ENCODE measurements at places on chromosomes 2 and 18. TPM values are rescaled to one million over a fixed set of nuclear protein-coding genes. Genes with fewer than 3 reads are reported as not detected.

Gene GALNT5
- polyA plus RNA-seq, result 0.47 TPM

Gene ATG4B
- 61.1 TPM for polyA plus RNA-seq

Gene GREB1L
- polyA plus RNA-seq, result 2.3 TPM

Gene GPC1
- 24.3 TPM for polyA plus RNA-seq

Gene FTCDNL1
- polyA plus RNA-seq, result 1.2 TPM

Gene BOLL
- polyA plus RNA-seq, result 0.07 TPM

Gene EVA1A
- 12.3 TPM for polyA plus RNA-seq

Gene TTN
- 1.4 TPM for polyA plus RNA-seq

DNA sequence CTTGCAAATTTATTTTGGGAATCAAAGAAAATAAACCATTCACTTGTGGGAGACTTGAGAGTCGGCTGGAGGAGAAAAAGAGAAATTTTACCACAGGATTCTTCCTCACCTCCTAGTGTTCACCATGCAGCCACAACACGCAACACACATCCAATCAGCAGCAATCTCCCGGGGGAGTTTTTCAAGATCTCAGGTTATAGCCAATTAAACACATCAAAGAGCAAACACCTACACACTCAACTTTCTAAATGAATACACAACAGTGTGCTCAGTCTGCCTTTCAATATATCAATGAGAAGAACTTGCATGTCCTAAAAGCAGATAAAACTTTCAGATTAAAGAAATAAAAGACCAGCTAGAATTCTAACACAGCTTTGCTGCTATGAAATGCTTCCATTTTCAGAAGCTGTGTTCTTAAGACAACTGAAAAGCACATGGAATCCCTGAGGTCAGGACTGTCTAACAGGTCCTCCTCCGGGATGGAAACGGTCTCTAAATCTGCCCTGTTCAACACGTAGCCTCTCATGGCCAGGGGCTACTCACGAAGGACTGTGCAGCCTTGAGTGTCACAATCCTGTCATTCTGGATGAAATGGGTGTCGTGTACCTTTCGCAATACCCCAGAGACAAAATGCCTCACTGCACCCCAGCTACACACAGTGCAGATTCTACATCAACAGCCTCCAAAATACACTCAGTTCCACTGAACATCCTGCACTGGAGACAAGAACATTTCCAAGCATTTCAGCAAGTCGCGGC is 84.2 kb downstream of the ZNF516 start:
- no peak for DNase-seq

GRCh38 chr18:48023334-48024008 is 93.0 kb upstream of the SMAD2 start:
- DNase-seq, result no peak

GRCh38 chr2:37780387-37780676 is 108.9 kb upstream of the CDC42EP3 start:
- no peak for DNase-seq

GRCh38 chr2:140734992-140735391 is 1395.8 kb downstream of the LRP1B start:
- DNase-seq, result no peak

DNA sequence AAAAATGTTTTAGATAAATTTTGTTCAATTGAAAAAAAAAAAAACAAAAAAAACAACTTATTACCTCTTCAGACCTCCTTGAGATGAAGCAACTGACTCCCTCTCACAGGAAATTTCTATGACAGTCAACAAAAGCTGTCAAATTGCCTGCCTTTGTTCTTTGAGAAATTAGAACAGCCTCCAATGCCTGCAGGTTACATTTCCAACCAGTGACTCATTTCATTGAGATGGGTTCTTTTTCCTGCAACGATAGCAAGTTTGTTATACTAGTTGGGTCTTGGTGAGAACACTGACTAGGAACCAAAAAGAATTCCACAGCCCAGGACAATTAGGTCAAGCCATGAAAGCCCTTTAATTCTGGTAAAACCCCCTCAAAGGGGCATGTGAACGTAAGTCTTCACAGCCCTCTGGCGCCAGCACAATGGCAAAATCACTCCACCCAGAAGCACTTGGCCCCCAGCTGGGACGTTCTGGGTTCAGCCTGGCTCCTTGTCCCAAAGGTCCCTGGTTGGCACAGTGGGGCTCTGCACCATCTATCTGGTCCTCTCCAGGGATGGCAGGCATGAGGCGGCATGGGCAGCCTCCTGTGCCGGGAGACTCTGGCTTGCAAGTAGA is 87.0 kb downstream of the SPP2 start:
- no peak for DNase-seq

- DNase-seq, result no peak
Measured at GRCh38 chr2:239149501-239149900, 251.3 kb downstream of the HDAC4 start.

GRCh38 chr18:48228301-48228715 is 180.9 kb downstream of the ZBTB7C start:
- DNase-seq, result no peak

DNA sequence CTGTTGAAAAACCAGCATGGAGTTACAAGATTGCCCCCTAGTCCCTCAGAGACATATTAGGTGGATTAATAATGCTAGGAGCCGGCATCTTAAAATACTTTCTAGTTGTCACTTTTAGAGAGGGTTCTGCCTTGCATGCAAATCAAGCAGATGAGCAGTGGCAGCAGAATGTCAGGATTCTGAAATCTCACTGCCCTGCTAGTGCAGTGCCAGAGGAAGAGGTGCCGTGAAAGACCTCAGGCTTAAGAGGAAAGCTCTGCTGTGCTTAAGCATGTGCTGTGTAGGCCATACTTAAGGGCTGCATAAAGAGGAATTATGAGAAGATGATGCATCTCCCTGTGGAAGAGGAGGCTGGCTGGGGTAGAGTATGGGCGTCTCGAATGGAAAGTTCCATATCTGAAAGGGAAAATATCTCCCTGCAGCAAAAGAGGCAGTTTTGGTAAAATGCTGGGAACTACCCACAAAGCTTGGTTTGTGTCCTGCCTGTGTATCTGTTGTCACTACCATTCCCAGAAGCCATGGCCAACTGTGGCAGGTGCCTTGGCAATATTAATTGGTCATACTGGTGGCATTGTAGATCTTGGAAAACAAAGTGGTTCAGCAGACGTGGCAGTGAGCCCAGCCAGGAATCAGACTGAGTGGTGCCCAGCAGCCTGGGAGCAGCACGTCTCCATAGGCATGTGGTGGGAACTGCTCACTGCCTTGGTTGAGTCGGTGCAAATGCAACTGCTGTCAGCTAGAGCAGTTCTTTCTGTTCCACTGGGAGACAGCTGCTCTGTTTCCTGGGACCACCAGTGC is 131.9 kb downstream of the EVA1A start:
- DNase-seq, result no peak
